ENCODE measurements at places on chromosomes 7 and 10.

GRCh38 chr10:103141950-103142349 is 51.1 kb downstream of the NT5C2 start:
- DNase-seq: no peak

GRCh38 chr7:115271332-115272235 is 349.7 kb downstream of the MDFIC start:
- no peak for DNase-seq

DNA sequence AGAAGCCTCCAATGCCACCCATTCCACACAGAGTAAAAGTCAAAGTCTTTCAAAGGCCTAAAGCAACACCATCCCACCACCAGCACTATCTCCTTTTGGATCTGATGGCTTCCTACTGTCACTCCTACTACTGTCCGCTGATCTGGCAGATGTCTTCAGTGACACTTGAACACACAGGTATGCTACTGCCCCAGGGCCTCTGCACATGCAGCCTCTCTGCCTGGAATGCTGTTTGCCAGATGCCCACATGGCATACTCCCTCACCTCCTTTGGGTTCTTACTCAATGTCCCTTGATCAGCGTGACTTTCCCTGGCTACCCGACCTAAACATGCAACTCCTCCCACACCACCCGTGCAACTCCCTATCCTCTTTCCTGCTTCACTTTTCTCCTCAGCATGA is 512.4 kb downstream of the KCNMA1 start:
- DNase-seq: no peak

- no peak for DNase-seq
Measured at GRCh38 chr7:81672872-81673271, 97.0 kb downstream of the HGF start.

GRCh38 chr7:141071260-141071854 is 2.5 kb upstream of the TMEM178B start:
- DNase-seq: peak; percentile 86

- no peak for DNase-seq
Measured at GRCh38 chr10:57094083-57094482, 733.0 kb upstream of the ZWINT start.

GRCh38 chr10:23694446-23694920 is 255.6 kb downstream of the OTUD1 start:
- DNase-seq: peak; percentile 3

DNA sequence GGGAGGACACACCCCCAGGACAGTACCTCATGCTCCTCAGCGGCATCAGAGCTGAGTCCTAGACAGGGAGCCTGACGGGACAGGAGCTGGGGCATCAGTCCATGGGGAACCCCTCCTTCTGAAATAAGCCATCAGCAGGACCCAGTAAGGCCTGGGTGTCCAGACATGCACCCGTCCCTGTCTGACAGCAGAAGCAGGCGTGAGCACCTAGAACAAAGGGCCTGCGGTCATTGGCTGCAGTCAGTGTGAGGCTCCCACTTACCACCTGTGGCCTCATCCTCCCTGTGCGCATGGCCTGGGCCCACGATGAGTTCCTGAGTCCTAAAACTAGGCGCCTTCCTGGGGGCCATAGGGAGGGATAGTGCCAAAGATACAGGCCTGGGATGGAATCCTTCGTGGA is 484.7 kb downstream of the PTPRN2 start:
- no peak for DNase-seq

DNA sequence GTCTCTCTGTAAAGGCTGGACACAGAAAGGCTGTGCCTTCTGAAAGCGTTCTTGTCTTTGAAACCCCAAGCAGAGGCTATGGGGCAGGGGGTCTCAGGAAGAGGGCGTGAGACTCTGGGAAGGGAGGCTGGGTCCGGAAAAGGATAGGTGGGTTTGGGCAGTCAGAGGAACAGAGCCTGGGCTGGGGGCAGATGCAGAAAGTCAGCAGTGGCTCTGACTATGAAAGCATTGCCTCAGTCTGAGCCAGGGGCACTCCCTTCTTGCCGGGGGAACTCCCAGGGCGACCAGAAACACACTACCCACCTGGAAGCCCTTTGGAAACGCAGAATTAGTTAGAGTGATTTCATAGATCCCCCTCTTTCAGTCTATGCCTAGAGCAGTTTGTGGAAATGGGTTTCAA is 72.0 kb downstream of the VWA2 start:
- no peak for DNase-seq

GRCh38 chr7:104252409-104253134 is 44.8 kb upstream of the ORC5 start:
- no peak for DNase-seq
